Stimulated activated CD8-positive, alpha-beta memory T cell treated with anti-CD3 and anti-CD28 coated beads, Interleukin-2, amount 100 ng/mL, for 1 hour (primary cell): ENCODE measurements at places on chromosomes 16 and 17.

DNA sequence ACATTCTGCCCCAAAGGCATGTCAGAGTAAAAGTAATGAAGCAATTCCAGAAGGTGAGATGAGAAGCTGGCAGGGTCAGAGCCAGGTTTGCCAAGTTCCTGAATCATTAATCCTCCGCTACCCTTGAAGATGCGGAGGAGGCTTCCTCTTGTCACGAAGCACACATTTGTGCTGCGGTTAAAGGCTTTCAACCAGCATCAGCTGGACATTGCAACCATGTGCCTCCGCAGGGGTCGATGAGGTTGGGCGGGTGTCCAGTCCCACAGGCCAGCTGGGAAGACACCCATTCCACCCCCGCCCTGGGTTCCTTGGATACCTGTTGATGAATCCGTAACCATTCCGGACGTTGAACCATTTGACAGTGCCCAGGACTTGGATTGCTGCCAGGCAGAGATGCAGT, 1.3 kb downstream of the YBX2 start:
- no peak for DNase-seq

DNA sequence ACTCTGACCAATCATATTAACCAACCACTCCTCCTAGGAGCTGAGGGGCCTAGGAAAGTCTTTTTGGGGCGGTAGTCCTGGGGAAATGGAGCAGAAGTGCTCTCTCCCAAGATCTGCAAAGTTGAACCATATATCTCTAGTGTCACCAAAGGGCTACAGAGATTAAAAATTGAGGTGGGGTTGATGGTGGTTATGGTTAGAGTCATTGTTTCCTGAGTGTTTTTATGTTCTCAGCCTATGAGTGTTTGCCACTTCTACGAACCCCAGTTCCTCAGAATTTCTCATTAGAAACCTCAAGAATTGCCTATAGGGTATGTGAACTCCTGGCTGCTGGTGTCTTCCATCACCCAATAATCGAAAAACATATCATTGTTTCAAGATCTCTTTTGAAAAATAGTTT, 217.8 kb downstream of the CDRT15L2 start:
- no peak for DNase-seq

DNA sequence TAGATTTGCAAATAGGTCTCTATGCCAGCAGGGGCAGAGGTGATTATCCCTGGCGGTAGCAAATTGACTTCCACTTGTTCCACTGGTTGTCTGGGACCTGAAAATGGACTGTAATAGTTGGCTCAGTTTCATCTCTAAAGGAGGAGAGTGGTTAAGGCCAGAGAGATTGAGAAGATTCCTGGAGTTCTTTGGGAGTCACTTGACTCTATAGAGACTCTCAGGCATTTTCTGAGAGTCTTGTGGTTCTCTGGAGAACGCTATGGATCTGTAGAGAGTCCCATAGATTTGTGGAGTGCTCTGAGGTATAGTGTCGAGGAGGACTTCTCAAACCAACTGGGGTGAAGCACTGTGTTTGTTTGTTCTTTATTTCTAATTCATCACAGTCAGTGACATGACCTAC, 8.9 kb upstream of the PMP22 start:
- DNase-seq = no peak

DNA sequence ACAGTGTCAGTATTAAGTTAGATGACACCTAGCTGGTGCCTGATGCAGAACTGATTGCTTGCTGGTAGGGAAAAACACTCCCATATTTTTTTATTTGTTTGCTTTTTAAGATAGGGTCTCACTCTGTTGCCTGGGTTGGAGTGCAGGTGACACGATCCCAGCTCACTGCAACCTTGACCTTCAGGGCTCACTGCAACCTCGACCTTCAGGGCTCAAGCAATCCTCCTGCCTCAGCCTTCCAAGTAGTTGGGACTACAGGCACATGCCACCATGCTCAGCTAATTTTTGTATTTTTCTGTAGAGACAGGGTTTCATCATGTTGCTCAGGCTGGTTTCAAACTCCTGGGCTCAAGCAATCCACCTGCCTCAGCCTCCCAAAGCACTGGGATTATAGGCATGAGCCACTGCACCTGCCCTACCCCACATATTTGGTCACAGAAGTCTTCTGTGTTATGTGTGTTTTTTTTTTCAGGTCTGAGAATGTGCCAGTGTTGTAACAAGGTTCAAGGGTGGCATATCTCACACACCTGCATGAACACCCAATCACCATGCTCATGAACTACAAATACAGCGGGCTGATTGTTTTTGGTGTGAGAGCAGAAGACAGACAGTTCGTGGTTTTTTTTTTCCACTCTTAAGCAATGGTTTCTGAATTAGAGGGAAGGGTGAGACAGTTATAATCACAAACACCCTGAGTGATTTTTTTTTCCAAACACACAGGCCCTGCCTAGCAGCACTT, 22.8 kb downstream of the SPAG9 start:
- no peak for DNase-seq
